AG04449 (cell line): ENCODE measurements at places on chromosomes 2 and 18.

- no peak for DNase-seq
Measured at GRCh38 chr2:19872302-19872701, 29.5 kb downstream of the TTC32 start.

DNA sequence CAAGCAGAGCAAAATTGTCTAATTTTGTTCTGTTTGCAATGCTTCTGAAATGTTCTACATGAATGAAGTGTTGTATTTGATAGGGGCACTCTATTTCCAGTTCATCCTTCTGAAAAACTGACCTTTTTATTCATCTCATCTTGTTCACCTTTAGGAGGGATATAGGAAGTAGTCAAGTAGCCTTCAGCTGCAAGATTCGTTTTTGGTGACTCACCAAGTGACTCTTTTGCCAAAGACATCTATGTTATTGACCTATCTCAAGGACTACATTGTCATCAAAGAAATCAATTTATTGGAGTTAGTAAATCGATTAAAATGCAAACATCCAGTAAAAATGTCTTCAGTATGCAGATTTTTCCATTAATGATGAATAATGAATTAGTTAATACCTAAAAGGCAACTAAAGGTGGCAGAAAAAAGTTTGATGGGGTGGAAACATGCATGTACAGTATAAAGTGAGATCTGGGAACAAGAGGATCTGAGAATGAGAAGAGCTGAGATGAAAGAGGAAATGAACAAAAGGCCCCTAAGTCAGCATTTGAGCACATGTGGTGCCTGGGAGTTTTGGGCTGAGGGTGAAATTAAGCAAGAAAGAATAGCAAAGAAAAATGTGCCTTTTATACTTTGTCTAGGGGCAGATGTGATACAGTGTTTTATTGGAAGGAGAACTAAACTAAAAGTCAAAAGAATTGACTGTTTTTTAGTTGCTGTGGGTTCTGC is 255.1 kb upstream of the LINC00305 start:
- no peak for DNase-seq

DNA sequence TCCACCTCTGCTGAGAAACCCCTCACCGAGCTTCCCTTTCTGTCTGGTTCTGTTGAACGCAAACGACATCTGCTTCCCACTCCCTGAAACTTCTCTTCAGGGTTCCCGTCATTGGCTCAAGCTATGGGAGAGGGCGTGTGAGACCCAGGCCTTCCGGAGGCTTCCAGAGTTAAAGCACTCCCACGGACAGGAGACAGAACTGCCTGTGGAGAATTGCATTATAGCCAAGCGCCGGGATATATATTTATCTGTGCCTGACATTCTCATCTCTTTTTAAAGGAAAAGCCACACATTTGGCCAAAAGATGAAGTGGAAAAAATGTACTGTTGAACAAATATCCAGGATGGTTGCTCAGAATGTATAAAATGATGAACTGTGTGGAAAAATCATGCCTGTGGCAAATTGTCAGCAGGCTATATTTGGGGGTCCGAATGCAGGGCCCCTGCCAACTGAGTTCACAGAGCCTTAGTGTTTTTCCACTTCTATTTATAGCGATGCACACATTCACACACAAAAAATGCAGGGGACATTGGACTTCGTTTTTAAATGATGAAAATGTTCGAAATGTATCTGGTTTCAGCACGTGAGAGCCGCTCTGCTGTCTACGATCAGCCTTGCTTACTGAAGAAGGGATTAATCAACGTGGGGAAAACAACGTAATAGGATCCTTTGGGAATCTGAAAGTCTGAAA is 59.5 kb downstream of the E2F6 start:
- DNase-seq: no peak

DNA sequence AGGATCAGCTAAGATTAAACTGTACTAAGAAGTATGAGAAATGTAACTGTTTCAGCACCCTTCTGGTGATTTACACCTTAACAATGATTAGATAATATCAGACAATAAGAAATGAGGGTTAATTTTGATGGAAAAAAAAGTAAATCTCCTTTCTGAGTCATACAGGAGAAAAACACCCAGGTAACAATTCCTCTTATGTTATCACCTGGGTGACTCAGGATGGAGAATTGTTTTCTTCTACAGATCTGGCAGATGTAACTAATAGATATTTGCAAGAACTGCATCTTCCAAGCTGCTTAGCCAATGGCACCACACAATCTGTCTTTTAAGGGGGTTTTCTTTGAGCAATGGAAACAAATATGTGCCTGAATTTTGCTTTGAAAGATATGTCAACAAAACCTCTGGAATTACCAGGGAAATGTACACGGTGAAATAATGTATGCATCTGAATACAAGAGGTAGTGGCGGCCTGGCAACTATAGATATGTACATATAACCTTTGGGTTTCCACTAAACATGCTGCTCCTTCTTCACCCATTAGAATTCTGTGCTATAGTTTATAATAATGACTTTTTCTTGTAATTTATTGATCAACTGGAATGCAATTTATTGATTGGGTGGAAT is 407.9 kb downstream of the CPS1 start:
- no peak for DNase-seq

GRCh38 chr18:37435996-37436395 is 129.6 kb downstream of the CELF4 start:
- no peak for DNase-seq

- DNase-seq: no peak
Measured at GRCh38 chr2:231955758-231956472, 5.6 kb upstream of the DIS3L2 start.

- DNase-seq: no peak
Measured at GRCh38 chr18:50299626-50300388, 12.3 kb upstream of the CXXC1 start.

- no peak for DNase-seq
Measured at GRCh38 chr2:238346544-238346943, 26.2 kb downstream of the TRAF3IP1 start.

- no peak for DNase-seq
Measured at GRCh38 chr2:231039294-231039664, 2.0 kb downstream of the C2orf72 start.

- DNase-seq: no peak
Measured at GRCh38 chr2:42788882-42789281, 3.5 kb downstream of the HAAO start.

DNA sequence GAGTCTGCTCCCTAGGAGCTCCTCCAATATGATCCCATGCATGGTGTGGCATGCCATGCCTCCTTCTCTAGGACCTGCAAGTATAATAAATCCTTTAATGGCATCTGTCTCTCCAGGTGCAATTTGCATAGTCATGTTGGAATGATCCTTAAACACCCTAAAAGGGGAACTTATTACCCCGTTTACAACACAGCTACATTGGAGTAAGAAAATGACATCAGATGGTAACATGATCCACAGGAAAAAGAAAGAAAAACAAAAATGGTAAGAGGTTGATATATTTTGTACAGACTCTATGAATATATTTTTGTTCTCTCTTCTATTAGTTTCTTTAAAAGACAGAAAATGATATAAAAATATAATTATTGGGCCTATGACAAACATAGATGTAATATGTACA is 79.0 kb downstream of the CRACDL start:
- no peak for DNase-seq

DNA sequence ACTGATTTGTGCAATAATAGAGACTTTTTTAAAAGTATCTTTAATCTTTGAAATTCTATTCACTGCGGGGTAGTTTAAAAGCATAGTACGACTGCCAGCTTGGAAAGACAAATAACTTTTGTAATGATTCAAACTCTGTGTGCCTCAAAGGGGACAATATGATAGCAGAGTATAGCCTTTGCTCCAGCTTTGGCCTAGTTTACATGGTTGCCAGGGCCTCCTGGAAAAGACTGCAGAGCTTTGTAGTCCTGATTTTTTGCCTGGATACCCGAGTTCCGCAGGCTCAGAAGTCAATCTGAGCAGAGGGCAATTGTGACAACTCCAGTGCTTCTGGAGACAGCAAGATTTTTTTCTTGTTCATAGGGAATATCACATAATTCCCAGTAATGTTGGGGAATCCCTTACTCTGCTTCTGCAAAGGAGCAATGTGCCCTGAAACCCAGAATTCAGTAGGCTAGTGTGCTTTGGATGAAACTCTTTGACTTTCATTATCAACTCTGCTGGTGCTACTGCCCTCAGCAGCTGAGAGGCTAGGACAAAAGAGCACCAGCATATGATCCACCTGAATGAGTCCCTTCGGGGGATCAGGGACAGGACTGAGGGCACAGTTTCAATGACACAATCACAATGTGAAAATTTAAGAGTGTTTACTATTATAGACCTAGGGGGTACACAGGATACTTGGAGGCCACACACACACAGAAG is 768.1 kb downstream of the TMEM182 start:
- no peak for DNase-seq

DNA sequence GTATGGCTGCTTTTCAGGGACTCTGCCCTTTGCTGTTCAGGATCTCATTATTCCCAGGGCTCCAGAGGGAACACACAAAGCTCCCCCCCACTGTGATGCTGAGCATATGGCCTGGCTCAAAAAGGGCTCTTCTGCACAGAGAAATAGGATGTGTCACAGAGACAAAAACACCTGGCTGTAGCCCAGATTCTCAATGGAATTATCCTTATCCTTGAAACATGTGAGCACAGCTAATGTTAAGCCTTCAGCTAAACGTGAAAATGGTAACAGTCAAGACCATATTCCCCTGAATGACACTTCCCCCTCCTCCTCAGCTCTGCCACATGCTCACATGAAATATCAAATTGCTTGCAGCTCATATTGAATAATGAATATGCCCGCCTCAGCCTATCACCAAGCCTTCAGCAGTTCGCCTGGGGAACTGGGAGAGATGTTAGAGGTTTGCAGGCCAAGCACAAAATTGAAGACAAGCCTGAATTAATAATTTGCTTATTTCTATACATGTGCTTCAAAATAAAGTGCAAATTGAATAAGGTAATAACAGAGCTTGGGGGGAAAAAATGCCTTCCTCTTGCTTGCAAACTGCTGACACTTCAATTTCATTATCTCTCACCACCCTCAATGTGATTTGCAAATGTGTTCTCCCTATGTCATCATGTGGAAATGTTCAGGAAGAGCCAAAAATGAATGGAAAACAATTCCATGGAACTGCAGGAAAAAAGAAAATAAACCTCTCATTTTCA is 181.0 kb upstream of the HNRNPA3 start:
- no peak for DNase-seq

DNA sequence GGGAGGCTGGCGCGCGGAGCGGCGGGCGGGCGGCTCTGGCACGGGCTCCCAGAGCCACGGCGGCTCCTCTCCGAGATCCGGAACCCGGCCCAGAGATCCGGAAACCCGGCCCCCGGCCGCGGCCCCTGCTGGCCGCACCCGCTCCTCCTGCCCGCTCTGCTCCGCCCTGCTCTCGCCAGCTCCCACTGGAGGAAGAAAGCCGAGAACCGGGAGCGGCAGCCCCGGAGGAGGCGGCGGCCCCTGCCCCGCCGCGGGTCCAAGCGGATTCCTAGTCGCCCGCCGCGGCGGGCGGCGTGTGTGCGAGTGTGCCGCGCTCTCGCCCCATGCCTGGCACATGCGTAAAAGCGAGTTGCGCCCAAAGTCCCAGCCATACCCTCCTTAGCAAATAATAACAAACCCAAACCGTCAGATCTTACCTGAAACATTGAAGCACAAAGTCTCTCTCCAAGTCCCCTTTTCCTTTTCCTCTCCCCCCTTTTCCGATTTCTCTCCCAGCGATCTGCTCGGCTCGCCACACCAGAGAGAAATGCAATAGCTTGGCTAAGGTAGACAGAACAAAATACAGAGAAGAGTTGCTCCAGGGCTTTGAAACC is 108.7 kb upstream of the KCTD1 start:
- no peak for DNase-seq

GRCh38 chr18:76499637-76500340 is 4.7 kb upstream of the ZNF516 start:
- DNase-seq: no peak

- no peak for DNase-seq
Measured at GRCh38 chr18:79765491-79766245, 32.1 kb upstream of the KCNG2 start.

GRCh38 chr2:60742419-60742818 is 13.6 kb upstream of the PAPOLG start:
- no peak for DNase-seq

DNA sequence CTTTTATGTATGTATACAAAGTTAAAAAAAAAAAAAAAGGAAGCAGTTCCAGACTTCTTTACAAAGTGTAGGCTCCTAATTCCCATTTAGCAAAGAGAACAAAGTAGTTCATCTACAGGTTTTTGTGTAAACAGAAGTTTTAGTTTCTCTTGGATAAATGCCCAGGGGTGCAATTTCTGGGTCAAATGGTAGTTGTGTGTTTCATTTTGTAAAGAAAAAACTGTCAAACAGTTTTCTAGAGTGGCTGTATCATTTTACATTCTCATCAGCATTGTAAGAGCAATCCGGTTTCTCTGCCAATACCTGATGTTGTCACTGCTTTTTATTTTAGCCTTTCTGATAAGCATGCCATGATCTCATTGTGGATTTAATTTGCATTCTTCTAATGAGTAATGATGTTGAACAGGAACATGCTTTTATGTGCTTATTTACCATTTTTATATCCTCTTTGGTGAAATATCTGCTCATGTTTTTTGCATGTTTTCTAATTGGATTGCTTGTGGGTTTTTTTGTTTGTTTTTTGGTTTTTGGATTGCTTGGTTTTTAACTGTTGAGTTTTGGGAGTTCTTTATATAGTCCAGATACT is 16.6 kb upstream of the PSME4 start:
- no peak for DNase-seq

GRCh38 chr18:33757037-33757436 is 179.0 kb downstream of the ASXL3 start:
- no peak for DNase-seq

DNA sequence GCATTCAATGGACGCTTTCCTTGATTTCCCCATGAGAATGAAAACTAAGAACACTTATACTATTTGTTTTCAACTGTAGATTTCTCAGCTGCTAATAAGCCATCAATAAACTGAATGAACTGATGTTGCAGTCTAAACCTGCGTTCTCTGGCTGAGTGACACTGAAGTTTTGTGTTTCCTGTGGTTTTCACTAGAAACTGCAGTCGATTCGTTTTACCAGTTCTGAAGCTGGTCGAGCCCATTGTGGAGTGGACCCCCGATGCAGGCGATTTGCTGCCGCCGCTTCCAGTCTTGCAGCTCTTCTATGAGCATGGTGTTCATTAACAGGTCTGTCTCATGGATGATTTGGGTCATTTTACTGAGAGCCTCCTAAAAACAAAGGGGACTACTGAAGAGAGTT is 50.6 kb upstream of the STAT1 start:
- no peak for DNase-seq

DNA sequence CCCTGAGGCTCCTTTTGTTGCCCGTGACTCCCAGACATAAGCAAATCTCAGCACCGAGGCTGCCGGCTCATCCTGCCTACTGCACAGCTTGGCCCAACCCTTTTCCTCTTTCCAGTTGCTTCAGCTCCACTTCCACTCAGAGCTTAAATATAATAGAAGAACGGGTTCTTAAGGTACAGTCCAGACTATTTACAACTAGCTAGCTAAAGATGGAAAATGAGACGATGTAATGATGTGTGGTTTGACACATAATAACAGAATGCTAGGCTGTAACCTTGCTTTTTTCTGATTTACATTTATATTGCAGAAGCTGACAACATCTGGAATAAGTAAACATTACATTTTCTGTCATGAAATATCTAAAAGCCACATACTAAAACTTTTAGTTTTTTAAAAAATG is 26.9 kb upstream of the ATP9B start:
- DNase-seq: no peak

GRCh38 chr2:207285473-207285815 is 119.7 kb upstream of the KLF7 start:
- no peak for DNase-seq

- no peak for DNase-seq
Measured at GRCh38 chr2:149310349-149310748, 20.0 kb upstream of the LYPD6 start.
